Frontal cortex (tissue), 4 donors: ENCODE measurements at places on chromosomes 7 and 10. TPM values are rescaled to one million over a fixed set of nuclear protein-coding genes. Genes with fewer than 3 reads are reported as not detected.

DNA sequence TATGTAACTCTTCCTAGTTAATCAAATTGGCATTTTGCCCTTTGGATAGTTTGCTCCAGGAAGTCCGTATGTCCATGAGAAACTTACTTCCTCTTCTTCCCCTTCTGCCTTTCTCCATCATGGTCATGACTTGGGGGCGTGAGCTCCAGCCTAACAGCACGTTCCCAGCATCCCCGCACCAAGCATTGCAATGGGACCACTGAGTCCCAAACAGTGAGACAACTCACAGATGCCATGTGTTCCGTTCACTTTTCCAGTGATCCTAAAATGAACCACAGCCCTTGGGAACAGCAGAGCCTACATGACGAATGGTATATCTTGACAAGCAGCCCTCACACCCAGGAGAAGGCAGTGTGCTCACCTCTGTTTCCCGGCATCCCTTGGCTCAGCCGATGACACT is 10.7 kb downstream of the BTBD16 start:
- DNase-seq: no peak

Gene SPDYE11
- under 0.01 TPM for total RNA-seq

- DNase-seq: no peak
These were observed 1255.5 kb upstream of the PHF14 start for GRCh38 chr7:9718071-9718661.

Gene GIMAP7
- 2.4 TPM for total RNA-seq

DNA sequence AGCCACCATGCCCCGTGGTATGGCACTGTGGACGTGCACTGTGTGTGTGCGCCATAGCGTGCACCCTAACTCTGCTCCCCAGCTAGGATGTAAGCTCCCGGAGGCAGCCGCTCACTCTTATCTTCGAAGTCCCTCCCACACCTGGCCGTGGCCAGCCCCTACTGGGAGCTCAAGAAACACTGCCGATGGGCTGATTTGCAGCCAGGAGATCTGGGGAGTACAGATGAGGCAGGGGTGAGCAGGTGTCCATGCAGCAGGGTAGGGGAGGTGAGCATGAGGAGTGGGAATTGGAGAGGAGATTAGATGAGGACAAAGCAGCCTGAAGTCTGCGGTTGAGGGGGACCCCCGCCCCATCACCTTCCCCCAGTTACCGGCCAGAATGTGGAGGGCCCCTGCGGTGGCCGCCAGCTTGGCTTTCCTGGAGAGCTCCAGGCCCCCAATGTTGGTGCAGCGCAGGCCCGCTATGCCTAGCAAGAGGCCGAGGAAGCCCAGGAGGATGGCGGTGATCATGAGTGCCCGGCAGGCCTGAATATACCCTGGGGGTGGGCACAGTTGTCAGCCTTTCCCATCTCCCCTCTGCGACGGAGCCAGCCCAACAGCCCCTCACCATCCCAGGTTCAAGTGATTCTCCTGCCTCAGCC is 3.6 kb downstream of the CLDN15 start:
- no peak for DNase-seq

- DNase-seq: no peak
These were observed 43.8 kb downstream of the CFAP46 start for GRCh38 chr10:132898391-132899053.

Gene ITPRID1
- 1.2 TPM for total RNA-seq

DNA sequence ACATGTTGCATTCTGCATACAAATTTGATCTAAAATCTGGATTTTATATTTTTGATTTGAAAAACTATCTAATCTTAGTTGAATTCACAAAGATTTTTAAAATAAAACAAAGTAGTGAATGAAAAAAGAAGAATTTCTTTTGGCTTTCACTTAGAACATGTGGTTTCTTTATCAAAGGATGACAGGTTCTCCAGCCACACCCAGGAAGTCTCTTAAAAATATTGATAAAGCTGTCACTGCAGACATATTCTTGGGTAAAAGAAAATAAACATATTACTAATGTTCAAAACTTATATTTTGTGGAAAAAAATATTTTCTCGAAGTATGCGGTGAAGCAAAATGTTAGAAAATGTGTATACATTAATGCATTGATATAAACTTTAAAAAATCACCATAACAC is 44.3 kb downstream of the ARL4A start:
- no peak for DNase-seq

GRCh38 chr7:118041251-118041878 is 142.6 kb upstream of the LSM8 start:
- DNase-seq: no peak

Gene RARRES2
- 6.9 TPM for total RNA-seq

DNA sequence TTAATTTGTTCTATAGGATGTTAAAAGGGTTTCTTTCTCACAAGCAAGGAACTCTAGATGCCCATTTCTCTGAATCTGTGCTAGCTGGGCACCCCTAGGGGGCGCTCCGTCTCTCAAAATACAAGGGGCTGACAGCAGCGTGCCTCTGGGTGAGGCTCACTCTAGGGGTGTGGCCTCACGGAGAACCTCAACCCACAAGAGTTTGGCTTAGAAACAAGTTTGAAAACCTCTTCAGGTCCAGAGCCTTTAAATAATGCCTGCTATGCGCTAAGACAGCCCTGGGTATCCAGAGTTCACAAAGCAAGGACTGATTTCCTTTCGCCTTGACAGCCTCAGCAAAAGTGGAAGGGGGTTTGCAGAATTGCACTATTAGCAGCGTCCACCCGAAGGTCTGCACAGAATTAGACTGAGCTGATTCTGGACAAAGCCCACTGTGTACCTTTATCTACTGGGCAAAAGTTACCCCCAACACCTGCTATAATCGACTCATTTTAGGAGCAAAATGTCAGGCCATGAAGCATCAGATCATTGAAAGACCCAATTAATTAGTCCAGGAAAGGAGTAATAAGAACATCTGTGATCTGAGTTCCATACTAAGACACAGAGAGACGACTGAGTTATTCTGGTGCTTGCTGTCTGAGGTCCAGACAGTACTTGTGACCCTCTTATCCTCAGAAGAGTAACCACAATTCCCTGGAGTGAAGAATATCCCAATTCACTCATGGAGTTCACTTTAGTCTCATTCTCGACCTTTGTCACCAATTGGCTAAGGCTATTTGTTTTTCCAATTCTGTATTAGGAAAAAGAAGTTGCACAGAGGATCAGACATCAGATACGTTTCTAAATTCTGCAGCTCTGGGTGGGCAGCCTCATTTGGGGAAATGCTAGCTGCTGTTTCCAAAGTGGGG is 574 bp upstream of the CPED1 start:
- DNase-seq: peak; percentile 64

GRCh38 chr7:121081327-121081936 is 92.9 kb downstream of the CPED1 start:
- DNase-seq: peak; percentile 12

Gene XRCC2
- total RNA-seq: 2.9 TPM

Gene OPN1SW
- not detected for total RNA-seq
